ENCODE measurements at places on chromosomes 5 and 9. TPM values are rescaled to one million over a fixed set of nuclear protein-coding genes. Genes with fewer than 3 reads are reported as not detected.

Gene REEP2
- polyA plus RNA-seq: 2.1 TPM

Gene SLC36A3
- not detected for polyA plus RNA-seq

Gene CACNA1B
- polyA plus RNA-seq: 0.29 TPM

Gene ANKRD33B
- polyA plus RNA-seq: 0.68 TPM

All from left lung (tissue), 14 donors.